ENCODE measurements at places on chromosomes 5 and 9.

- no peak for DNase-seq
Observed at GRCh38 chr5:16665601-16666000, 48.8 kb upstream of the RETREG1 start.

DNA sequence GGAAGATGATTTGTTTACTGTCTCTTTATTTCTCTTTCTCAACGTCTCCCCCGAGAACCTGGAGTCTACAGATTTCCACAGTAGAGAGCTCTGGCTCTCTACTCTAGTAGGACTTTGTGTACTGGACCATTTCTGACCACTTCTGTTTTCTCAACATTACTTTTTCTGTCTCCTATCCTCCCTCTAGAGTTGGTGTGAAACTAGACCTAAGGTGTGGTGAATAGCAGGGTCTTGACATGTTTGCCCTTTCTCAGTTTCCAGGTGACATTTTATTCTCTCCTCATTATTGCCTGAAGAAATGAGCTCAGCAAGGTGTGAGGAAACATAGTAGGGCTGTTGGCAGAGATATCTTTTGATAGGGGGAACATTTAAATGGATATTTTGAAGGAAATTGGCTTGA lies 62.1 kb upstream of the IL6ST start:
- DNase-seq, result no peak

- peak; percentile 96 for DNase-seq
Observed at GRCh38 chr9:34430843-34431437, 27.4 kb downstream of the FAM219A start.

- DNase-seq, result no peak
Observed at GRCh38 chr5:96822686-96823459, 15.1 kb upstream of the ERAP1 start.

- DNase-seq, result no peak
Observed at GRCh38 chr5:133992429-133993155, 12.2 kb downstream of the VDAC1 start.

DNA sequence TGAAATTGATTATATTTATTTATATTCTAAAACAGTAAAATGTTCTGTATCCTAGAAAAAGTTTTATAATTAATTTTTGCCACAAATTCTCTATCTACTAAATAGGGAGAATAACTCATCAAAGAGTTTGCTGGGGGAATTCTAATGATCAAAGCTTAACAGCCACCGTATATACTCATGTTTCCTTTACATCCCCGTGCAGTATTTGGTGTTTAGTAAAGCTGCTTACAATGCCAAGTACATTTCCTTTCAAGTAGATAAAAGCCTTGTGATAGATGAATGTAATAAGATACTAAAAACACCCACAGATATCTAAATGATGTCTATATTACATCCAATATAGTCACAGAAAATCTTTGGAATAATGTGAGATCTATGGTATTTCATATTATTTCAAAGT lies 312.2 kb downstream of the HCN1 start:
- DNase-seq, result peak; percentile 2

DNA sequence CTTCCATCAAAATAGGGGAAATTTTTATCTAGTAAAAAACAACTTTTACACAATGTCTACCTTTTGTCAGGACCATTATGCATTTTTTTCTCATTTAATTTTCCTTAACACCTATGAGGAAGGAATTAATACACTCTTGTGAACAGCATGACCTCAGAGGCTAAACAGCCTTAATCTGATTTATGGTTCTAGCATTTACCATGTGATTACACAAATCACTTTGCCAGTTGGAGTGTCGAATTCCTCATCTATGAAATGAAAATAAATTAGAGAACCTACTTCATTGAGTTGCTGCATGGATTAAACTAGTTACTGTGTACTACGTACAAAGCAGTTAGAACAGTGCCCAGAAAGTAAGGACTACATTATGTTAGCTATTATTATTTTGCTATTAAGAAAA lies 187.7 kb upstream of the MPDZ start:
- DNase-seq, result no peak

- no peak for DNase-seq
Observed at GRCh38 chr5:168218746-168219145, 72.7 kb upstream of the WWC1 start.

DNA sequence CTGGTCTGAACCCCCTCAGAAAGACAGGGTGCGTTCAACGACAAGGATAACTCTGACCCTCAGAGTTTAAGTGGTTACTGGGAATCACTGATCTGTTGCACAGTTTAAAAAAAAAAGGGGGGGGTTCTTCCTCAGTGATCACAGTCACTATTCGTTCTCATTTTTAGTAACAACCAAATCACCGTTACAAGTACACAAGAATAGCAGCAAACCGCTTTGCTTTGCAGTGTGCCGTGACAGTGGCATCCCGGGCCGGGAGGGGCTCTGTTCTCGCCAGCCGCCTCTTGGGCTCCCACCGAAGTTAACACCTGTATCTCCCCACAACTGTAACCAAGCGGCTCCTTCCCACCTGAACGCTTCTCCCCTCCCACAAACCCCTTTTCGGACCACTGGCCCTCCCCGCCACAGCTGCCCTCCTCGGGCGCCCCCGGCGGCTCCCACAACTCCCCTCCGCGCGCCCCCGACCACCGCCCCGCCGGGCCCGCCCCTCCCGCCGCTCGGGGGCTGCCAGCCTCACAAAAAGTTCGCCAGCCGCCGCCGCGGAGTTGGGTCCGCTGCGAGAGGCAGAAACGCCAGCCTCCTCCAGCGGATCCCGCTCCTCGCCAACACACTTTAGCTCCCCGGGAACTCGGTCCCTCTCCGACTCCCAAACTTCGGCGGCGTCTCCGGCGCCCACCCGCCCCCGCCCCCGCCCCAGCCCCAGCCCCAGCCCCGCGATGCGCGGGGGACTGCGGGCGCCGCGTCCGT lies 1.2 kb downstream of the SSBP2 start:
- peak; percentile 9 for DNase-seq

DNA sequence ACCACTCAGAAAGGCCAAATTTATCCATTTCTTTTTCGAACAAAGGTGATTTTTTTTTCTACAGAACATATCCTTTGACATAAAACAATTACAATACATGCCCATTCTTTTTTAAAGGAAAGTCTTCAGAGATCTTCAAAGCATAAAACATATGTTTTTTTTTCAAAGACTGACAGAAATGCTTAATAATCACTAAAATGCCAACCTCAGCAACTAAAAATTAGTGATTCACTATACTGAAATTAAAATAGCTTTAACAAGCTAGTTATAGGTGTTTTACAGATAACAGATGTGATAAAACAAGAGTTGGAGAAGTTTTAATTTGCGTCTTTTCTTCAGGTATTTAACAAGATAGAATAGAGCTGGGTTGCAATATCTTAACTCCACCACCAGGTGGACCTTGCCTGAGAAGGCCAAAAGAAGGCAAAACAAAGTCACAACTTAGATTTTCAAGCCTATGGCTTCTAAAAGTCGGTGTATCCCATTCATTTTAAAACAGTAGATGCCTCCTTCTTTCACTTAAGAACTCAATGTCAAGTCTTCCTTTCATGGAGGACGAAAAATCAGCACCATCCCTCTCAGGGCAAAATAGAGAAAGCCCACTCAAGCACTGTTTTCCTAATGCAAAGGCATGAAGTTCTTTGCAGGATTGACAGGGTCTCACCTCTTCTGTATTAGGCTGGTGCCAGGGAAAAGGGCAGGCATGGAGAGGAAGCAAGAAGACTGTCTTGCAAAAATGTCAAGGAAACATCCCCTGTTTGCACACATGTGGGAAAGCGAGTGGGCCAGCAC lies 31.1 kb upstream of the CPLX2 start:
- DNase-seq, result no peak

GRCh38 chr9:83296123-83296522 lies 233.2 kb upstream of the RASEF start:
- DNase-seq, result no peak

- no peak for DNase-seq
Observed at GRCh38 chr9:8188723-8189407, 389.3 kb upstream of the DMAC1 start.

DNA sequence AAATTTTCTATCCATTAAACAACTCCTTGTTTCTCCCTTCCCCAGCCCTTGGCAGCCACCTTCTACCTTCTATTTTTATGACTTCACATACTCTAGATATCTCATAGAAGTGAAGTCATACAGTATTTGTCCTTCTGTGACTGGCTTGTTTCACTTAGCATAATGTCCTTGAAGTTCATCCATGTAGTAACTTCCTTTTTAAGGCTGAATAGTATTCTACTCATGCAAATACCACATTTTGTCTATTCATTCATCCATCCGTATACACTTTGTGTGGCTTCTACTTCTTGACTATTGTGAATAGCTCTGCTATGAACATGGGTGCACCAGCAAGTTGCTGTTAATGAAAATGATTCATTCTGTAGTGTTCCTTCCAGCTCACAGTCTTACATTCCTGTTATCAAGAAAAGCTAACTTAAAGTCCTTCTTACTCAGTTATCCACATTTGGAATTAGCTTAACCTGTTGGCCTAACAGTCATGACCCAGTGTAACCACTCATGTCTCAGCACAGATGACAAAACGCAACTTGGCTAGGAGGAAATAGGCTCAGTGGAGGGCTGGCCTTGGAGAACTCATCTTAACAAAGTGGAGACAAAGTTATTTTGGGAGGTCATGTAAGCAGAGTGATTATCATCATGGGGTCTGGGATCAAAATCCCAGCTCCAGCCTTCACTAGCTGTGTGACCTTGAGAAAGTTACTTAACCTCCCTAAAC lies 129.7 kb upstream of the MAP3K1 start:
- no peak for DNase-seq

GRCh38 chr9:131708226-131709002 lies 31.5 kb downstream of the RAPGEF1 start:
- no peak for DNase-seq
